ENCODE measurements at places on chromosomes 4 and X.

DNA sequence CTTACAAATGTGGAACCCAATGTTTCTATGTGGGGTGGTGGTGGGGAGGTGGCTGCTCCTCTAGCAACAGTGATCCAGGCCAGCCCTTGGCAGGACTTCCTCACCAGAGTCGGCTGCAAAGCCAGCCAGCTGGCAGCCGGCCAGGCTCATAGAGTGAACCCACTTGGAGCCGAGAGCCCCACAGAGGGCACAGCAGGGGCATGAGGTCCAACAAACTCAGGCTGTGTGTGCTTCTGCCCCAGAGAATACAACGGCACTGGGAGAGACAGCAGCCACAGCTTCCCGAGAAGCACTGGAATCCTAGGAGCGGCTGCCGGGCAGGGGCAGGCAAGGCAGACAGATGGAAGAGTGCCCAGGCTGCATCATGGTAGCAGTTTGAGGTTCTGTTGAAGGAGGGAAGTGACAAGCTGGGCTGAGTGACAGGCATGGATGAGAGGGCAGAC, 23.5 kb upstream of the SOWAHD start:
- no peak for DNase-seq

DNA sequence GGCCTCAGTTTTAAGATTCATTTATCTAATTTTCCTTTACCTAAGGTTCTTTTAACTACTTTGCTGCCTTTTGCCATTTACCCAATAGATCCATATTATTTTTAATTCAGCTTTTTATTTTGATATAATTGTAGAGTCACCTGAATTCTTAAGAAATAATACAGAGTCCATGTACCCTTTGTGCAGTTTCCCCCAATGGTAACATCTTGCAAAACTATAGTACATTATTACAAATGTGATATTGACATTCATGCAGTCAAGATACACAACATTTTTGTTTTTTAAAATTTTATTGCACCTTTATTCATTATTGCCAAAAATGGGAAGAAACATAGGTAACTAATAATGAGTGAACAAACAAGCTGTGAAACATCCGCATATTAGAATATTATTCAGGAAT, 208.7 kb upstream of the WDFY3 start:
- no peak for DNase-seq

DNA sequence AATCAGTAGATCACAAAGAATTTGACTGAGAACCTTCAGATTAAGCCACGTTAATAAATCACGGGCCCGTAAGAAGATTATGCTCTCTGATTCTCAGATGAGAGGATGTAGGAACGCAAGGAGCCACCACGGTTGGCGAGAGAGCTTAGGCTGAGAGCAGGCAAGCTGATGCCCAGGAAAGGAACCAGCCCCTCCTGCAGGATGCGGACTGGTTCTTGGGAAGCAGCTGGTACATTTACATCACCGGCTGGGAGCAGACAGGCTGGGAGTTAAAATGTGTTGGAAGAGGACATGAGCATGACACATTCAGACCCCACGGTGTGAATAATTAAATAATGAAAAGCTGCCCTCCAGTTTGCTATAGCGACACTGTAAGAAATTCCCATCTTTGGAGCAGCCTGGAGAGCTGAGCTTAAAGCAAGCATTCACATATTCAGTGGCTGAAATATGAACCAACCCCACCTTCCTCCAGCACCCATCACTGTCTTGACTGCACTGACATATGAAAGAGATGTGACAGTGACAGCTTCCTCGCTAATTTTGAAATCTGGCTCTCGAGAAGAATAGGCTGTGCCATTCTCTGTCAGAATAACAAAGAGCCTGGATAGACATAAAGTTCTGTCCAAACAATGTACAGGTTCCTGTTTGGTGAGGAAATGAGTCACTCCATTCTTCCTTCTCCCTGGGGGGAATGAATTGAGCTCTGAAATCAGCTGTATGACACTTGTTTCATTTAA, 33.1 kb downstream of the LNX1 start:
- no peak for DNase-seq

GRCh38 chr4:159398236-159398638, 295.4 kb downstream of the RAPGEF2 start:
- no peak for DNase-seq

- DNase-seq, result no peak
These were observed 33.7 kb downstream of the USP53 start for GRCh38 chr4:119246177-119246733.

- DNase-seq, result no peak
These were observed 414.1 kb downstream of the CENPC start for GRCh38 chr4:67131224-67131623.

DNA sequence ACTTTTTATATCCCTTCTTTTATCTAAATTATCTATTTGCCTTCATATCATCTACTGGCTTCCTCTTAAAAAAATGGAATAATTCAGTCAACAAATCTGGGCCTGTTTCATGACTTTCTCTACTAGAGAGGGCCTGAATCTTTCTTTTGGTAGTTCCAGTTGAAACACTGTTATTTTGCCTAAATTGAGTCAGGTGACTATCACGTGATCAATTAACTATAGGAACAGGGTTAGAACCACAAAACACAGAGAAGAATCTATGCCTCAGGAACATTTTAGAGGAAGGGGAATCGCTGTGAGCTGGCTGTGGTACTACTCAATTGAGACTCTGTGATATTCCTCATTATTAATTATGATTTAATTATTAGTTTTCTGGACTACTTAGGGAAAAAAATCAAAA, 736.7 kb upstream of the PITX2 start:
- DNase-seq, result no peak

GRCh38 chrX:72100824-72101351, 30.8 kb downstream of the RTL5 start:
- DNase-seq, result no peak

GRCh38 chr4:138668309-138668708, 347.3 kb upstream of the NOCT start:
- no peak for DNase-seq

- no peak for DNase-seq
These were observed 782.8 kb upstream of the MAGEB2 start for GRCh38 chrX:29432534-29432933.

GRCh38 chr4:185405296-185405999, 8.8 kb downstream of the ANKRD37 start:
- no peak for DNase-seq

DNA sequence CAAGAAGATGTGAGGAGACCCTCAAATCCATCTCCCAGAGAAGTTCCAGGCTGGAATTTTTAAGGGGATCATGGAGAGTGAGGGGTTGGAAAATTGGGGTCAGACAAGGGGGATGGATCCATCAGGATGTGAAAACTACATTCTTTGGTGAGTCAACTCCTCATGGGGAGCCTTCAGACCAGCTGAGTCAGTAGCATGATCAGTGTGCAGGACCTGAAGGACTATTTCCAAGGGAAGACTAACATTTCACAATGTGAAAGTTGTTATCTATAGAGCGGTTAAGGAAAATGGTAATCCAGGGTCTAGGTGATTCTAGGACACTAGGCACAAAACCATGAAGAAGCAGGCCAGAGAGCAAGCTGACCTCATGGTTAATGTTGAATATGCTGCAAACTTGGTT, 38.6 kb upstream of the CEP135 start:
- no peak for DNase-seq

GRCh38 chr4:135418353-135418752, 1216.8 kb upstream of the PABPC4L start:
- peak; percentile 13 for DNase-seq

GRCh38 chr4:182155806-182156205, 87.4 kb upstream of the TENM3 start:
- no peak for DNase-seq

GRCh38 chr4:172876394-172876793, 292.2 kb upstream of the GALNT7 start:
- no peak for DNase-seq

GRCh38 chr4:8478801-8479744, 38.5 kb downstream of the TRMT44 start:
- no peak for DNase-seq

- DNase-seq, result no peak
These were observed 579 bp downstream of the ABCD1 start for GRCh38 chrX:153725039-153725831.

DNA sequence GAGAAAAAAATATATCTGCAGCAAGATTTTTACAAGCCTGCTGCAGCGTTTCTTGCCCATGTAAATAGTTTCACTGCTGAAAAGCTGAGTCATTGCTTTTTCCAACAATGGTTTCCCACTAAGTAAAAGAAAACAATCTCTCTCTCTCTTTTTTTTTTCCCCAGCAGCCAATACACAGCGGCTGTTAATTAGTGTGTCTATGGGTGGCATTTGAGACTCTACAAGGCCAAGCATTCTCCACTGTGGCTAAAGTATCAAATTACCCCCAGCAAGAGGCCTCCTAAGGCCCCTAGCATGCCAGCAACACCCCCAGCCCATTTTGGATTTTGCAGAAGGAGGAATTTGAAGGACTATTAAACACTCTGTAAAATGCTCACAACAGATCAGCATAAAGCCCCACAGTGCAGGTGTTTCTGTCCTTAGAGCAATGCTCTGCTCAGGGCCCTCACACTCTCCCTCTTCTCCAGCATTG, 837.4 kb downstream of the TRIML1 start:
- peak; percentile 63 for DNase-seq
